T-helper 2 cell treated with Interferon-gamma antibody and Interleukin-4, amounts not matched to agents 5 μg/mL and 100 μg/mL, for 36 hours (primary cell): ENCODE measurements at places on chromosomes 4 and X.

DNA sequence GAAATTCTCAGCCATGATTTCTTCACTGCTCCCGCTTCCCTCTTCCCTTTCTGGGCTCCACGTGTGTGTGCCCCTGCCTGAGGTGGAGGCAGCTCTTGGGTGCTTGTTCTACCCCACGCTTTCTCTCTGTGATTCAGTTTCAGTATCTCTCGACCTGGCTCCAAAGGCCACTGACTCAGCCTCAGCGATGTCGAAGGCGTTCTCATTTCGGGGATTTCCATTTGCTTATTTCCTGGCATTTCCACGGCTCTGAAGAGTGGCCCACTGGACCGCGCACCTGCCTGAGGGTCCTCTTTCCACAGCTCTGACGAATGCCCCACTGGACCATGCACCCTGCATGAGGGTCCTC is 52.4 kb downstream of the GAK start:
- H3K27ac ChIP-seq = peak overlapping the region; percentile 99
- H3K36me3 ChIP-seq = peaks cover 41% of the 10 kb centered on the region
- H3K4me1 ChIP-seq = peaks cover 23% of the 10 kb centered on the region
- H3K4me3 ChIP-seq = peak overlapping the region; percentile 84
- peak; percentile 80 for DNase-seq

GRCh38 chr4:107801766-107802211 is 22.9 kb upstream of the SGMS2 start:
- no peak overlapping the region for H3K27ac ChIP-seq
- no peak overlapping the region for H3K4me3 ChIP-seq
- H3K4me1 ChIP-seq = no peaks in the 10 kb centered on the region

GRCh38 chrX:149819371-149819770 is 37.6 kb downstream of the MAGEA9 start:
- H3K4me3 ChIP-seq = no peak overlapping the region
- DNase-seq = no peak
- no peaks in the 10 kb centered on the region for H3K36me3 ChIP-seq
- peaks cover 15% of the 10 kb centered on the region for H3K27me3 ChIP-seq
- H3K4me1 ChIP-seq = peaks cover 3% of the 10 kb centered on the region
- no peak overlapping the region for H3K27ac ChIP-seq

DNA sequence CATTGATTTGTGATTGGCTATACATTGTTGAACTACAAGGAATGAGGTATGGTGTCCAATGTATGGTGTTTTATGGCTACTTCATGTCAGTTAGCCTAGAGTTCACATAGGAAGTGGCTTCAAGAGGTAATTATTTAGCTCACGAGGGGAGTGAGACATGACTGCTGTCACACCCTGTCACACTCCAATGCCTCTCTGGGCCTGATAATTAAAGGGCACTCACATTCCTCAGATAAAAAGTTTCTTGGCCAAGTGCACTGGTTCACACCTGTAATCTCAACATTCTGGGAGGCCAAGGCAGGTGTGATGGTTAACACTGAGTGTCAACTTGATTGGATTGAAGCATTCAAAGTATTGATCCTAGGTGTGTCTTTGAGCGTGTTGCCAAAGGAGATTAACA is 65.0 kb upstream of the DDX60 start:
- H3K27me3 ChIP-seq = no peaks in the 10 kb centered on the region
- no peak overlapping the region for H3K27ac ChIP-seq
- H3K36me3 ChIP-seq = peaks cover 38% of the 10 kb centered on the region

- H3K36me3 ChIP-seq = no peaks in the 10 kb centered on the region
- no peak overlapping the region for H3K27ac ChIP-seq
- H3K4me3 ChIP-seq = no peak overlapping the region
- H3K4me1 ChIP-seq = no peaks in the 10 kb centered on the region
- no peaks in the 10 kb centered on the region for H3K27me3 ChIP-seq
- no peak for DNase-seq
These were observed 42.2 kb upstream of the HPGD start for GRCh38 chr4:174564529-174564928.

GRCh38 chrX:130086447-130087206 is 23.7 kb downstream of the ELF4 start:
- H3K36me3 ChIP-seq = peaks cover 26% of the 10 kb centered on the region
- H3K4me3 ChIP-seq = peak overlapping the region; percentile 86
- DNase-seq = peak; percentile 74
- peak overlapping the region; percentile 87 for H3K27ac ChIP-seq
- H3K4me1 ChIP-seq = peaks cover 47% of the 10 kb centered on the region

- DNase-seq = no peak
- H3K27ac ChIP-seq = no peak overlapping the region
- H3K36me3 ChIP-seq = no peaks in the 10 kb centered on the region
These were observed 365.1 kb downstream of the AFF2 start for GRCh38 chrX:148865277-148866210.

DNA sequence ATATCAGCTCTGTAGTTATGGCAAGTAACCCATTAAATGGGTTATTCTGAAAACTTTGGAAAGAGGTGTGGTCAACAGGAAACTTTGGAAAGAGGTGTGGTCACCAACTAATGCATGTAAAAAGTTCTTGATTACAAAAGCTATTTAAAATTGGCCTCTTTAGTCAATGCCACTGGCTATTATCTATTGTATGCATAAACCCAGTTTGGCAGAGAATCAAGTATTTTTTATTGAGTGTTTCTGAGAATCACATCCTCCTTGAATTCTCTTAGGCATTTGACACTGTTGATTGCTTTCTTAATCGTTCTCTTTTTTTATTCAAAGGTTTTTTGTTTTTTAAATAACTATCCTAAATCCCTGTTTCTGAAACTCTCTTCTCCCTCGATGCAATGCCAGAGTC is 7.5 kb downstream of the P2RY4 start:
- peaks cover 3% of the 10 kb centered on the region for H3K4me1 ChIP-seq
- H3K27me3 ChIP-seq = no peaks in the 10 kb centered on the region
- no peak for DNase-seq
- peaks cover 1% of the 10 kb centered on the region for H3K36me3 ChIP-seq
- no peak overlapping the region for H3K27ac ChIP-seq

DNA sequence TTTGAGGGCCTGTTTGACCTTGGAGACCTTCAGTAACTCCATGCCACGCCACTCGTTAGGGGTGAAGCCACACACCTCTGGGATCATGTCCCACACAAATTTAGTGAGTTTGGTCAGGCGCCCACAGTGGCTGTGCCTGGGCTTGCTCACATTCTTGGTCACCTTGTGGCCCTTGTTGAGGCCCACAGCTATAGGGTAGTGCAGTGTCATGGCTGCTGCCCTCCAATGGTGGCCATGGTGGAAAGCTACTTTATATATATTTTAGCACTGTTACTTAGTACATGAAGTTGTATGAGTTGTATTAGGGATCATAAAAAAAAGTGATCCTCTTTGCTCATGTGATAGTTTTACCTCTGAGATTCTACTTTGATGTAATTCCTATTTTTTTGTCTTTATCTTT is 985 bp upstream of the CXCL11 start:
- no peaks in the 10 kb centered on the region for H3K27me3 ChIP-seq
- peaks cover 20% of the 10 kb centered on the region for H3K4me1 ChIP-seq
- no peak for DNase-seq
- H3K36me3 ChIP-seq = no peaks in the 10 kb centered on the region

- H3K27me3 ChIP-seq = no peaks in the 10 kb centered on the region
- peak overlapping the region; percentile 98 for H3K27ac ChIP-seq
These were observed 848 bp downstream of the ACSL4 start for GRCh38 chrX:109732017-109732801.

GRCh38 chr4:26884026-26884425 is 23.4 kb downstream of the STIM2 start:
- DNase-seq = no peak
- H3K4me1 ChIP-seq = peaks cover 70% of the 10 kb centered on the region
- peak overlapping the region; percentile 95 for H3K27ac ChIP-seq
- H3K27me3 ChIP-seq = no peaks in the 10 kb centered on the region

DNA sequence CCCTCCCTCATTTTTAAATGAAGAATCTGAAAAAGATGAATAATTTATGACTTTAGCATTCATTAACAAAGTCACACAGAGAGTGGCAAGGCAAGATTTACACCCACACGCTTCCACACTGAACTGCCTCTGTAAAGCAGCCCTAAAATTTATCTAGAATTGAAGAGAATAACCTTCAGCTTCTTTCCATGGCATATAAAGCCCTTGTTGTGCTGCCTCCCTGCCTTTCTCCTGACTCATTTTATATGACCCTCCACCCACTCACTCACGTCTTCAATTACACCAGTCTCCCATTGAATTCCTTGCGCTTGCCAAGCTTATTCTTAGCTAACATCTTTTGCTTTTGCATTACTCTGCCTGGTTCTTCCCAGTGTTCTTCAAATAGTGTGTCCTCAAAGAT is 2649.3 kb downstream of the PCDH7 start:
- no peak overlapping the region for H3K4me3 ChIP-seq
- no peak for DNase-seq
- H3K27ac ChIP-seq = no peak overlapping the region

- H3K4me1 ChIP-seq = peaks cover 5% of the 10 kb centered on the region
- H3K36me3 ChIP-seq = no peaks in the 10 kb centered on the region
- H3K27me3 ChIP-seq = peaks cover 34% of the 10 kb centered on the region
- no peak overlapping the region for H3K4me3 ChIP-seq
These were observed 19.2 kb upstream of the WFS1 start for GRCh38 chr4:6250235-6250983.

DNA sequence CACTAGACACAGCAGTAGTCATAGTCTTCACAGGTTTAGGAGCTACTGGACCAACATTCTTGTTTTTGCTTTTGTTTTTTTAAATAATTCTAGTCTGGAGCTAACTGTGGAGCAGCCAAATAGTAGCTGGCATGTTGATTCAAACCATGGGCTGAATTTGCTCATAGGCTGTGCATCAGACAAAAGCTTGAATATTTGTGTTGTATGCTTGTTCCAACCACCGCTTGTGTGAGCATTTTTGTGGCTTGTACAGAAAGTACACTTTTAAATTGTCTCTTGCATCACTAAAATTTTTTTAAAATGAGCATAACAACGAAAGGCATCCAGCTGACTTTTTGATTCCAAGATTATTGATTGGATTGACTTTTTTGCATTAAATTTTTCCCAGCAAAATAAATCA is 39.6 kb downstream of the CCNI start:
- H3K27me3 ChIP-seq = peaks cover 44% of the 10 kb centered on the region
- peaks cover 14% of the 10 kb centered on the region for H3K4me1 ChIP-seq
- no peak for DNase-seq
- H3K36me3 ChIP-seq = peaks cover 25% of the 10 kb centered on the region

DNA sequence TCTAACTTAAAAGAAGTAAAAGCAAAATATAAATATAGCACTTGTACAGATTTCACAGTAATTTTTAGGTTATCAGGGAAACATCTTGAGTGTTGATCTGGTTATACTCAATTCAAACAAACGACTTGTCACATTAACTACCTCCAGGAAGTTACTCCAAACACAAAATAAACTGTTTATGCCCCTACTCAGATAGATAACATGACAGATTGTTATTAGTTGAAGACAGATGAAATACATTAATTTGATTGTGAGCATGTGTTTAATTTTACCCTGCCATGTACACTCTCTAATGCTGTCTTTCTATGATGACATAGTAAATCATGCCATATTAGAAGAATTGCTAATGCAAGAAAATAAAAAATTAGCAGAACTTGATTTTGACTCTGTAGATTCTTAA is 88.0 kb downstream of the RAB28 start:
- no peak overlapping the region for H3K27ac ChIP-seq
- no peaks in the 10 kb centered on the region for H3K4me1 ChIP-seq
- peaks cover 2% of the 10 kb centered on the region for H3K36me3 ChIP-seq
- DNase-seq = no peak
- H3K27me3 ChIP-seq = no peaks in the 10 kb centered on the region
- no peak overlapping the region for H3K4me3 ChIP-seq

DNA sequence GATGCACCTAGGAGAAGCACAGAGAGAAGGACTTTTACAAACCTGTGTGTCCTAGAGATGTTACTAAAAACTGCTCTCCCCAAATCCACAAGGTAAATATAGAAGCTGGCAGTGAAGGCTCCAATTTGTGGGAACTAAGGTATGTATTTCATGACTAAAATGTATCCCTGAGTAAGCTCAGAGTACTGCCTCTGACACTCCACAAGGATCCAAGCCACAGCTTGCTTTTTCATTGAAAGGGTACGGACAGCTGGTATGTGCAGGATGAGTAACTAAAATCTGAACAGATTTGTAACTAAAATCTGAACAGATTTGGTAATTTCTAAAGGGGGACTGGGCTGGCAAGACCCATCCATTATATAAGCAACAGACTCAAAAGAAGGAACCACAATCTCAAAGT is 187.6 kb downstream of the DCLK2 start:
- DNase-seq = no peak
- no peak overlapping the region for H3K27ac ChIP-seq
- H3K4me1 ChIP-seq = no peaks in the 10 kb centered on the region

DNA sequence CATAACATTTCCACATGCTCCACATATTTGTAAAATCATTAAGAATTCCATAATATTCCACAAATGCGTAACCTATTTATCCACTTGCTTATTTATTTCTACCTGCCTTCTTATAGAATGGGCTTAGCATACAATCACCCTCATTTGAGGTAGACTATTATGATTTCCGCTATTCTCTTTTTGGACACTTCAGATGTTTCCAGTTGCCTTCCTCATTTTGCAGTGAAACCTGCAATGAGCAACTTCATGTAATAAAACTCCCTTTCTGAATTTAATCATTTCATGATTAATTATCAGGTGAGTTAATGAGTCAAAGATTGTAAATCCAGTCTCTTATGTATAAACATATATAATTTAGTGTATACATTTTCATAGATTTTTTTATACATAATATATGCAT is 58.0 kb downstream of the PPP3CA start:
- no peaks in the 10 kb centered on the region for H3K27me3 ChIP-seq
- peaks cover 7% of the 10 kb centered on the region for H3K4me1 ChIP-seq
- no peak overlapping the region for H3K4me3 ChIP-seq
- no peaks in the 10 kb centered on the region for H3K36me3 ChIP-seq
- H3K27ac ChIP-seq = no peak overlapping the region
- DNase-seq = no peak

- no peak overlapping the region for H3K4me3 ChIP-seq
- no peaks in the 10 kb centered on the region for H3K4me1 ChIP-seq
- no peak for DNase-seq
- H3K27ac ChIP-seq = no peak overlapping the region
- no peaks in the 10 kb centered on the region for H3K27me3 ChIP-seq
These were observed 246.5 kb downstream of the PPP1R2C start for GRCh38 chrX:42531441-42531840.

- no peaks in the 10 kb centered on the region for H3K4me1 ChIP-seq
- DNase-seq = no peak
- H3K27me3 ChIP-seq = no peaks in the 10 kb centered on the region
- no peak overlapping the region for H3K27ac ChIP-seq
These were observed 204.6 kb upstream of the DIAPH2 start for GRCh38 chrX:96480081-96480480.

GRCh38 chr4:140237616-140238350 is 83.8 kb upstream of the MAML3 start:
- no peak for DNase-seq
- peak overlapping the region; percentile 53 for H3K27ac ChIP-seq
- peaks cover 5% of the 10 kb centered on the region for H3K36me3 ChIP-seq
- peaks cover 3% of the 10 kb centered on the region for H3K27me3 ChIP-seq
- H3K4me3 ChIP-seq = no peak overlapping the region

- H3K4me3 ChIP-seq = no peak overlapping the region
- no peaks in the 10 kb centered on the region for H3K4me1 ChIP-seq
- H3K27me3 ChIP-seq = peaks cover 39% of the 10 kb centered on the region
- DNase-seq = no peak
These were observed 2.7 kb downstream of the SHROOM2 start for GRCh38 chrX:9788911-9789310.
